Small intestine (tissue), 16 donors: ENCODE measurements at places on chromosomes 3 and 15. TPM values are rescaled to one million over a fixed set of nuclear protein-coding genes. Genes with fewer than 3 reads are reported as not detected.

The DUOXA2 gene
- polyA plus RNA-seq = not detected

The WDR76 gene
- 1.1 TPM for polyA plus RNA-seq

- no peak for DNase-seq
- H3K4me1 ChIP-seq = no peaks in the 10 kb centered on the region
- H3K36me3 ChIP-seq = no peaks in the 10 kb centered on the region
- no peak overlapping the region for H3K4me3 ChIP-seq
These were observed 622.1 kb downstream of the IGSF11 start for GRCh38 chr3:118412503-118412902.

- no peaks in the 10 kb centered on the region for H3K27me3 ChIP-seq
- H3K36me3 ChIP-seq = no peaks in the 10 kb centered on the region
- no peaks in the 10 kb centered on the region for H3K4me1 ChIP-seq
- no peak overlapping the region for H3K27ac ChIP-seq
- no peak for DNase-seq
These were observed 486.8 kb upstream of the ALCAM start for GRCh38 chr3:104879919-104880318.

- H3K4me1 ChIP-seq = no peaks in the 10 kb centered on the region
- H3K27me3 ChIP-seq = no peaks in the 10 kb centered on the region
- H3K27ac ChIP-seq = no peak overlapping the region
These were observed 164.6 kb downstream of the GOLGA6L4 start for GRCh38 chr15:84400017-84400740.

DNA sequence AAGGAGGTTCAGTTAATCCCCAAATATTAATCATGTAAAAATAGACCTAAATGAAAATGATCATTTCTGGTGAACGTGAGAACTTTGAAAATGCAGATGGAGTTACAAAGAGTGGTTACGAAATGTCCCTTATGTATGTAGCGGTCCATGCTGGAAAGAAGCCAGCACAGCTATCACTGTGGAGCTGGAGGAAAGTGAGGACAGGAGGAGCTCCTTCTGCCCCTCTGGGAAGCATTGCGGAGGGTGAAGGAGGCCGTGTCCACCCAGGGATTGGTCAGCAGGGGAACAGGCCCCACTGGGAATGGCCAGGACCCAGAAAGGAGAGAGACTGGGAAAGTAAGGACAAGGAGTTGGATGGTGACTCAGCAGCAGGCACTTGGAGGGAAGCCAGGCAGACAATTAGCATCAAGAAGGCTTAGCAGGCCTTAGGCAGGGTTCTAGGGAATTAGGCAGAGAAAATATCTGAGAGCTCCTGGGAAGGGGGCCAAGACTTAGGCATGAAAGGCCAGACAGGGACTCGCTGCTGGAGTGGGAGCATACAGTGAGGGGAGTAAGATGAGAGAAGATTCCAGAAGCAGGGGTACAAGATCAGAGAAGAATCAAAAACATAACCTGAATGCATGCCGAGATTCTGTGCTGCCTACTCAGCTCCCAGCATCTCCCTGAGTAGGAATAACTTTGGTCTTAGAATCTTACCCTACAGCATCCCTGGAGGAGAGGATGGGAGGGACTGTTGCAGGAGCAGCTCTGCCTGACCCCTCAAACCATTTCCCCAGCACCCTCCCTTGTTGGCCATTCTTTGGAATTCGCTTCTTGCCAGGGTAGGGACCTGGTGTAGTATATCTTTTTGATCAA lies 171.0 kb upstream of the UMPS start:
- H3K4me1 ChIP-seq = peaks cover 5% of the 10 kb centered on the region
- H3K27ac ChIP-seq = no peak overlapping the region
- H3K4me3 ChIP-seq = no peak overlapping the region
- no peaks in the 10 kb centered on the region for H3K36me3 ChIP-seq

GRCh38 chr3:29144807-29145206 lies 136.1 kb upstream of the RBMS3 start:
- DNase-seq = no peak
- no peak overlapping the region for H3K27ac ChIP-seq
- no peak overlapping the region for H3K4me3 ChIP-seq
- no peaks in the 10 kb centered on the region for H3K27me3 ChIP-seq
- H3K36me3 ChIP-seq = no peaks in the 10 kb centered on the region

DNA sequence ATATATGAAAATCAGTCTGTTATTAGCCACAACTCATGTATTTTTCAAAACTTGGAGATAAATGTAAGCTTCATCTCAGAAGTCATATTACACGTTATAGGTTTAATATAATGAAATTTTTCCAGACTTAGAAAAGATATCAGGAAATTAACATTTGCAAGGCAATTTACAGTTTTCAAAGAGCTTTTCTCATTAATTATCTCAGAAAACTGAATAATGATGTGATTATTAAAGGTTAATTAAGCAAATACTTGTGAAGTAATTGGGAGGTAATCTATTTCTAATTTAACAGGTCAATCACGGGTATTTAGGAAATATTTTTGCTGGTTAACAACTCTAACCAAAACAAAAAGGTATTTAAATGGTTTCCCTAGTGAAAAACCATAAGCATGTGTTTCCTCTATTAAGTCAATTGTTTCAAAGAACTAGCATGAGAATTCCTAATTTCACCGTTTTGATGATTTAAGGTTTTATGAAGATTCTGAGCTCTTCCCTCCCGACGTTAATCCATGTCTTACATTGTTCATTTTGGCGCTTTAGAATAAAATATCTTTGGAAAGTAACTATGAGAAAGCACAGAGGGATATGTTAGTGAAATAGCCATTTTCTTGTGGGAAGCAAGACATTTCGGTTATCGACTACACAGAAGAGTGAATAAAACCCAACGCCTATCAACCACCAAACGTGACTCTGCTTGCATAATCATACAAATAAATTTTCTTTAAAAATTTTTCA lies 1.5 kb upstream of the NEO1 start:
- peak; percentile 31 for DNase-seq
- peaks cover under 1% of the 10 kb centered on the region for H3K4me1 ChIP-seq
- H3K36me3 ChIP-seq = no peaks in the 10 kb centered on the region
- H3K4me3 ChIP-seq = no peak overlapping the region

The LRRIQ4 gene
- polyA plus RNA-seq = not detected

The PLSCR2 gene
- polyA plus RNA-seq = 0.65 TPM

The FYTTD1 gene
- polyA plus RNA-seq = 11.3 TPM

GRCh38 chr15:87736401-87736800 lies 520.1 kb downstream of the NTRK3 start:
- H3K4me3 ChIP-seq = no peak overlapping the region
- DNase-seq = no peak

DNA sequence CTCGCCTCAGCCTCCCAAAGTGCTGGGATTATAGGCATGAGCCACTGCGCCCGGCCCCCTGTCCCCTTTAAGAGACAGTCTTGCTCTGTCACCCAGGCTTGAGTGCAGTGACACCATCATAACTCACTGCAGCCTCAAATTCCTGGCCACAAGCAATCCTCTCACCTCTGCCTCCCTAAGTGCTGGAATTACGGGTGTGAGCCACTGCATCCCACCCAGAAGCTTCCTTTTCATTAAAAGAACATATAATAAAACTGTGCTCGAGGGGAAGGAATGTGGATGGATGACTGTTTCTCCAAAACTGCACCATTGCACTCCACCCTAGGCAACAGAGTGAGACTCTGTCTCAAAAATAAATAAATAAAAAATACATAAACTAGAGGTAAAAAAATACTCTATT lies 70.1 kb downstream of the NCEH1 start:
- H3K27me3 ChIP-seq = no peaks in the 10 kb centered on the region
- H3K4me1 ChIP-seq = no peaks in the 10 kb centered on the region
- no peak overlapping the region for H3K4me3 ChIP-seq
- no peak overlapping the region for H3K27ac ChIP-seq
- DNase-seq = no peak

GRCh38 chr3:182969277-182969676 lies 11.1 kb downstream of the DCUN1D1 start:
- H3K36me3 ChIP-seq = no peaks in the 10 kb centered on the region
- peaks cover 4% of the 10 kb centered on the region for H3K4me1 ChIP-seq
- no peak overlapping the region for H3K27ac ChIP-seq
- no peaks in the 10 kb centered on the region for H3K27me3 ChIP-seq
